Activated naive CD8-positive, alpha-beta T cell treated with anti-CD3 and anti-CD28 coated beads, Interleukin-2, amount 50 U/mL, for 16 hours (primary cell): ENCODE measurements at places on chromosomes 12 and 14.

- no peak for DNase-seq
Measured at GRCh38 chr14:92759679-92760523, 11.5 kb upstream of the LGMN start.

- no peak for DNase-seq
Measured at GRCh38 chr14:30790827-30791226, 83.5 kb upstream of the COCH start.

GRCh38 chr12:14186193-14186502, 179.3 kb upstream of the ATF7IP start:
- no peak for DNase-seq

- DNase-seq = no peak
Measured at GRCh38 chr14:57244106-57244505, 24.6 kb downstream of the EXOC5 start.

DNA sequence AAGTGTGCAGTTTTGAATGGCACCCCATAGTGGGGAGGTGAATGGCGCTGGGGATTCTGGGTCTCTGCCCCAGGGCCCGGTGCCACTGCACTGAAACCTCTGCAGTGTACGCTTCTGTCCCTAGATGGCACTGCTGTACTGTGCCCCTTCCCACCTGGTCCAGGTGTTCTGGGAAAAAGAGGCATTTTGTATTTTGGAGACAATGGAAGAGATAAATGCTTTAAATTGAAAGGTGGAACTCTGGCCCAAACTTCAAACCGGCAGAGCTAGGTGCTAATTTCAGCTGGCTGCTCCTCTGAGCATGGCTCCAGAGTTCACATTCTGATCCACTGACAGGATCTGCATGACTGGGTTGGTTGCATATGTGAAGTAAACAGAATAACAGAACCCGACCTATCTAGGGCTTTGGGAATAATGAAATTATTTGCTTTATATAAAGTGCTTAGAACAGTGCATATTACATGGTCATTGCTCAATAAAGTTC, 52.2 kb downstream of the KRT80 start:
- DNase-seq = no peak

DNA sequence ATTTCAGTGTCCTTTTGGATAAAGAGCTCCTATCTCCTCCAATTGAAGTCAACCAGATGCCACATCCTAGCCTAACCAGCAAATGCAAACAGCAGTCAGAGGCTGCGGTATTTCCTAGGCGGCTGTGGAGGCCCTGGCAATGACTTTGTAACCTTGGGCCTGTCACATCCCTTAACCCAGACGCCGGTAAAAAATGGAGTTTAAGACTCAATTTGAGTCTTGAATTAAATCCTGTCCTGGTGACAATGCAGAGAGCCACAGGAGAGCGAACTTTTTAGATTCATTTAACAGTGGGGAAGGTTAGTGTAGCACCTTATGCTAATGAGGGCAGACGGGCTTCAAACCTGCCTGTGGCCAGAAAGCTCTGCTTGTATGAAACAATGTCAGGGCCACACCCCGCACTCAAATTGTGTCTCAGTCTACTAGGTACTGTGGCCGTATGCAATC, 1.3 kb downstream of the C12orf75 start:
- DNase-seq = no peak

- no peak for DNase-seq
Measured at GRCh38 chr14:83607682-83608081, 1922.3 kb upstream of the FLRT2 start.

DNA sequence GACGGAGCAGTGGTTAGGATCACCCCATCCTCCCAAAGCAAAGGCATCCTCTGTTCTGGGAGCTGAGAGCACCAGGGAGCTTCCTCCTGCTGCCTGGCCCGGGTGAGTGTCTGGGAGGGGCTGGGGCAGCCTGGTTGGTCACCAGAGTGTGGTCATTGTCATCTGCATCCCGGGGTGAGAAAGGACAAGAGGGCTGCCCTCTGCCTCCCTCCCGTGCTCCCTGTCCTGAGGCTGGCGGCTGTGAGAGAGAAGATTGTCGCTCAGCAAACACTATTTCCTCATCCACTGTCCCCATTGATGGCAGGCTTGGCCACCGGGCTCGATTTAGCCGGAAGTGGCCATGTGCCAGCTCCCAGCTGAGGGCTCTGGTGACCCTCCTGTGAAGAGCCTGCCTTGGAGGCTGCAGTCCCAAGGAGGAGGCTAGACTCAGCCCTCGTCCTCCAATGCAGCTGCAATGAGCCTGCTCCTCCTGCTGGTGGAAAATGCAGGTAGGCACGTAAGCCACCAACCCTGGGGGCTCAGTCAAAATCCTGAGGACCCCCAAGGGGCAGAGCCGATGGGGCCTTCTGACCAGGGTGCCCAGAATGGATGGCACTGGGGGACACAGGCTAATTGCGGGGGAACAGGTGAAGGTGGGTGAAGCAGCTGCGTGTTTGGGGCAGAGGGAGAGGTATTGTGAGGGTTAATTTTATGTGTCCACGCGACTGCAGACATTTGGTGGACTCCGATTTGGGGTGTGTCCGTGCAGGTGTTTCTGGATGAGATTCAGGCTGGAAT, 155.7 kb downstream of the KIF26A start:
- no peak for DNase-seq

- no peak for DNase-seq
Measured at GRCh38 chr14:70008284-70009262, 129.4 kb downstream of the SMOC1 start.

- DNase-seq = no peak
Measured at GRCh38 chr12:57110104-57111030, 795 bp downstream of the STAT6 start.

DNA sequence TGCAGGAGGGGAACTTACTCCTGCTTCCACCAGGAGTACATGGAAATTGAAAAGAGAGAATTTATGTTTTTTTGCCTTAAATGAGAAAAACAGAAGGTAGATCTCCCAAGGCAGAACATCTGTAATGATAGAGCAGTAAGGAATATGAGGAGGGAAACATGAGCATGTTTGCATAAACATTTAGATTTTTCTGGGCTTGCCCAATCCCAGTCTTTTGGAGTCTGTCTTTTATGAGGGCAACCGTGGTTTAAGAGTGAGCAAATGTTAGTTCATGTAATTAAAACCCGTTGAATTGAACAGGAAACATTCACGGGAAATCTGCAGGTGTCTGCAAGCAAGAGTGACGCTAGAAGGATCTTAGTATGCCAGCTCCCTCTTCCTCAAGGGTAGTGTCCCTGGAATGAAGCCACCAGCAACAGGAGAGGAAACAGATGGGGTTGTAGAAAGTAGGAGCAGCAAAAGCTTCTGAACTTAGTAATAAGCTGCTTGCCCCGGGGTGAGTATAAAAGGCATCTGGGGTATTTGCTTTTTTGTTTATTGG, 79.3 kb downstream of the ARF6 start:
- no peak for DNase-seq

DNA sequence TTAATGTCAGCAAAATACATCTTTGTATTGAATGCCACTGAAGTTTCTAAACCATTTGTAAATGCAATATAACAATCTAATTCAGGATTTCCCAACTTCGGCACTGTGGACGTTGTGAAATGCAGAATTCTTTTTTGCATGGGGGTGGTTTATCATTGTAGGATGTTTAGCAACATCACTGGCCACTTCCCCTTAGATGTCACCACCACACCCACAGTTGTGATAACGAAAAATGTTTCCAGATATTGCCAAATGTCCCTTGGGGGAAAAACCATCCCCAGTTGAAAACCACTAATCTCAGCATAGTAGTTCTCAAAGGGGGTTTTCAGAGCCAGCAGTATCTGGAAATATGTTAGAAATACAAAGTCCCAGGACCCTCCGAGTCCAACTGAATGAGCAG, 203.3 kb downstream of the NAV3 start:
- DNase-seq = no peak

GRCh38 chr12:48924617-48925303, 532 bp downstream of the FKBP11 start:
- DNase-seq = peak; percentile 57

DNA sequence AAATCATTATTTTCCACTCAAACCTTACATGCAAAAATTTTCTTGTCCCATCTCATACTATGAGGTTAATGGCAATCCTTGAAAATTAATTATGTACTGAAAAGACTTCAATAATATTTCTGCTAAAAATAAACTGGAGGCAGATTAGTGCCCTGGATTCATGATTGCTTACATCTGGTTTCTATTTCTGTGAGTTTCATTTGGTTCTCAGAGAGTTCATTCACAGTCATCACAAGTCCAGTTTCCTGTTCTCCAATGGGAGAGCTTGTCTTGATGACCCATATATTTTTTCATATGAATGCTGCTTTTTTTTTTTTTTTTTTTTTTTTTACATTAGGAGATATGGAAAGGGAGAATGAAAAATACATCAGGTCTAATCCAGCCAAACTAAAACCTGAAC, 6.6 kb upstream of the PTHLH start:
- no peak for DNase-seq

- no peak for DNase-seq
Measured at GRCh38 chr14:21617614-21618013, 17.1 kb downstream of the OR10G2 start.

DNA sequence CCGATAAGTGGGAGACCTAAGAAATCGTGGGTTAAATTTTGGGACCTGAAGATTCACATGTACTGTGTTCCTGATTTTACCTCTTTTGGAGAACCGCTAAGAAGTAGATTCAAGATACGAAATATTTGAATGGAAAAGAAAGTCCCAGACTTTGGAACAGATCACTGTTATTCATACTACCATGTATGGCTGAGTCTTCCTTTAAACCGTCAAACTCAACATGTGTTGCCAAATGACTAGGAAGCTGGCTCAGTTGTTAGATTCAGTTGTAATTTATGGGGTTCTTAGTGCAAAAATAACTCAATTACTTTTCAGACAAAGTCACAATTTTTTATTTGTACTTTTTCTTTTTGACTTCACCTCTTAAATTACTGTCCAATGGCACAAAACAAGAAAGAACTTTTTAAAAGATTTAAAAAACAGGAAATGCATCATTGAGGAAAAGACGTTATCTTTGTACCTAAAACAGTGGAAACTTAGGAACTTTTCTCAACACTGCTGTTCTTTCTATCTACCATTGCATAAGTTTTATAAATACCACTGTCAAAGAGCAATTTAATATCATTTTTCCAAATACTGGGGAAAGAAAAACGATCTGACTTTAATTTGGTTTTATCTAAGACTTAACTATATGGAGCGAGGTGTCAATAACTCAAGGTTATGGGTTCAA, 15.7 kb downstream of the RERG start:
- no peak for DNase-seq

DNA sequence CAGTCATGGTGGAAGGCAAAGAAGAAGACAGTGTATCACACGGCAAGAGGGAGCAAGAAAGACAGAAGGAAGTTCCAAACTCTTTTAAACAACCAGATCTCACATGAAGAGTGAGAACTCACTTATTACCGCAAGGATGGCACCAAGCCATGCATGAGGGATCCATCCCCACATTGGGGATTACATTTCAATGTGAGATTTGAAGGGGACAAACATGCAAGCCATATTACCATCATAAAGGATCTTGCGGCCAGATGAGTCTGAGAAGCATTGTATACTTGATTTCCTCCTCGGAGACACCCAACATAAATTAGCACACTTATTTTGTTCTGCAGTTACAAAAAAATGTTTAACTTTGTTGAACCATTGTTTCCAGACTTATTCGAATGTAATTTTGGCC, 66.5 kb downstream of the TBK1 start:
- no peak for DNase-seq

- no peak for DNase-seq
Measured at GRCh38 chr14:78709795-78710557, 539.8 kb downstream of the NRXN3 start.

DNA sequence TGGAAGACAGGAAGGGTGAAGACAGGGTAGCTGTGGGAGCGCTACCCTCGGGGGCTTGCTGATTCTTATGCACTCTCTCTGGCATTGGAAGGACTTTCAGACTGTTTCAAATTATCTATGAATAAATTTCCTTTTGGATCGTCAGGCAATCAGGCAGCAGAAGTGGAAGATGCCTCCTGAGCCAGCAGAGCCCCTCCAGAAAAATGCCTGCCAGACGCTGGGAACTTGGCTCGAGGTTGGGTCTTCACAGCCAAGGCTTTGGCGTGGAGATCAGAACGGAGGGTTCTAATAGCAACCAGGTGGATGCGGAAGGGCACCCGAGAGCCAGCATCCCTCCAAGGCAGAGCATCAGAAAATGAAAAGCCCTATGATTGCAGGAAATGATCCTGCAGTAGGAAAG, 119.2 kb upstream of the RFLNA start:
- DNase-seq = no peak

GRCh38 chr12:26231470-26231869, 36.1 kb downstream of the SSPN start:
- DNase-seq = no peak

GRCh38 chr12:64243809-64244208, 21.7 kb upstream of the KICS2 start:
- DNase-seq = no peak

DNA sequence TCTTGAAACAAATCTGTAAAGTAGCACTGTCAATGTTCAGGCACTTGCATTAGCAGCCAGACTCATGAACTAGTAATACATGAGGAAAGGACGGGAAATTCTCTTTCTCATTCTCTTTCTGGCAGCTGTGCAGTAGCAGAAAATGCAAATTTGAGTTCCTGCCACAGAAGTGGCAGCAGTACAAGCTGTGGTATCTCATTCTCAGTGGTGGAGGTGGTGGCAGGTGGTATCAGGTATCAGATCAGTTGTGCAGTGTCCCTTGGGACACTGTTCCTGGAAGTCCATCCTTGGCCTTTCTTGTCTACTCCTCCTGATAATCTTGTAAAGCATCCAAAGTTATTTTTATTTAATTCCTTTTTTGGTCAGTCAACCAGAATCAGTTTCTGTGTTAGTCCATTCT, 103.0 kb downstream of the C12orf42 start:
- DNase-seq = no peak

GRCh38 chr14:79781882-79782281, 429.4 kb downstream of the DIO2 start:
- no peak for DNase-seq

DNA sequence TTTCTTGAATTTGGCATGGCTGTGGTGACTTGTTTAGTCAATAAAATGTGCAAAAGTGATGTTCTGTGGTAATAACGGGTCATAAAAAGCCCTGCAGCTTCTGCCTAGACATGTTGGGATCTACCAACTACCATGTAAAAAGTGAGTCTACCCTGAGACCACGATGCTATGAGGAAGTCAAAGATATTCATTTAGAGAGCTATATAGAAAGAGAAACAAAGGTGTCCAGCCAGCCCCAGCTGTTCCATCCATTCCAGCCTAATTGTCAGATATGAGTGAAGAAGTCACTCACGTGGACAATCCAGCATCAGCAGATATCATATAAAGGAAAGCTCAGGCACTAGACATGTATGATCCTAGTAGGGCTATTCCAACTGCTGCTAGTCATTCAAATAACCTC, 117.2 kb upstream of the SSTR1 start:
- DNase-seq = no peak

- no peak for DNase-seq
Measured at GRCh38 chr14:103443111-103443510, 57.9 kb downstream of the MARK3 start.

GRCh38 chr12:130286741-130287440, 50.8 kb upstream of the PIWIL1 start:
- DNase-seq = no peak

DNA sequence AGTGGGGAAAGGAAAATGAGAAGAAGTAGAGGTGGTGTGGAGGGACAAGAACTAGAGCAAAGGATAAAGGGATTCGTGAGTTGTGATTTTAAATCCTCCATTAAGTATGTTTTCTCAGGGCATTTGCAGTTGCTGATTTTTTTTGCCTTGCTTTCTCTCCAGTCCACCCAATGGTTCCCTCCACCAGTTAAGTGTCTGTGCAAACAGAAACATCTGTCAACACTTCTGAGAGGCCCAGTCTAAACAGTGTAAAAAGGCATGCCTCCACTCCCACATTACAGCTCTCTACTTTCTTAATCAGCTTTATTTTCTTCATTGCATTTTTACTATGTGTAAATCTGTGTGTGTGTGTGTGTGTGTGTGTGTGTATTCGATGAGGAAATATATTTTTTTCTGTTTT, 141.2 kb downstream of the PPFIA2 start:
- DNase-seq = no peak
